Activated CD8-positive, alpha-beta memory T cell treated with anti-CD3 and anti-CD28 coated beads, Interleukin-2, amount 10 ng/mL, durations not matched to agents 7 days and 5 days (primary cell): ENCODE measurements at places on chromosomes 7 and 10. TPM values are rescaled to one million over a fixed set of nuclear protein-coding genes. Genes with fewer than 3 reads are reported as not detected.

Gene SLC26A5
- total RNA-seq = not detected

Gene MRC1
- total RNA-seq = not detected

- H3K4me3 ChIP-seq = no peak overlapping the region
- no peak overlapping the region for H3K27ac ChIP-seq
- no peaks in the 10 kb centered on the region for H3K4me1 ChIP-seq
- peaks cover 6% of the 10 kb centered on the region for H3K27me3 ChIP-seq
These were observed 135.9 kb downstream of the ELAPOR2 start for GRCh38 chr7:86923527-86923926.

Gene SAP25
- total RNA-seq = 18.2 TPM

Gene HOXA3
- not detected for total RNA-seq

GRCh38 chr7:108268200-108268820 is 138.1 kb upstream of the LAMB4 start:
- no peaks in the 10 kb centered on the region for H3K36me3 ChIP-seq
- no peak overlapping the region for H3K27ac ChIP-seq
- no peaks in the 10 kb centered on the region for H3K27me3 ChIP-seq

- H3K4me3 ChIP-seq = no peak overlapping the region
- no peaks in the 10 kb centered on the region for H3K27me3 ChIP-seq
- no peaks in the 10 kb centered on the region for H3K36me3 ChIP-seq
- no peak overlapping the region for H3K27ac ChIP-seq
- no peak for DNase-seq
- H3K4me1 ChIP-seq = peaks cover 6% of the 10 kb centered on the region
These were observed 54.5 kb downstream of the GSDME start for GRCh38 chr7:24702755-24703154.

Gene RSPH10B2
- total RNA-seq = 1.2 TPM

Gene HYAL4
- total RNA-seq = not detected
